ENCODE measurements at places on chromosomes 13 and 19. TPM values are rescaled to one million over a fixed set of nuclear protein-coding genes. Genes with fewer than 3 reads are reported as not detected.

Gene SIN3B
- 26.2 TPM for polyA plus RNA-seq

DNA sequence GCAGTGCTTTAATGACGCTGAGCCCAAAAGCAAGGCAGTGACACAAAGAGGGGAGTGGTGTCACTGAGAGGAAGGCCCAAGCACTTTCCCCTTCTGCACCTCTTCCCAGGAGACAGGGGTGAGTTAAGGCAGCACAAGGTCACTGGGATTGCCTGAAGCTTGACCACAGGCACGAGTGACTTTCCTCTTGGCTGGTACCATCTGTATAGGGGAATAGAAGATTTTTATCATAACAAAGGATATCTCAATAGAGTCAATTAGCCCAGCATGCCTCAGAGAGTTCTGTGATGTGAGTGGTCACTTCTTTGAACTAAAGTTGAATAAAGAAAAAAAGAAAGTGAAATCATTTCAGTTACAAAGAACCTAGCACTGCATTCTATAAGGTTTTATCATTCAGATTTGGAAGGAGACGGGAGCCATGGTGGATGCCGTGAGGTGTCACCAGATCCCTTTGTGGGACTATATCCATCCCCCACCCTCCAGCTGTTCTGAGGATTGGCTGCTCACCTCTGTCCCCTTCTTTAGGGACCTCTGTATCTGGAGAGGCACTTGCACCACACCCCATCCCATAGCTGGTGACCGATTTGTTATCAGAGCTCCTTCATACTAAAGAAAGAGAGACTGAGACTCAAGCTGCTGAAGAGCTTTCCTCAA lies 291.2 kb downstream of the DCT start:
- no peak for DNase-seq

DNA sequence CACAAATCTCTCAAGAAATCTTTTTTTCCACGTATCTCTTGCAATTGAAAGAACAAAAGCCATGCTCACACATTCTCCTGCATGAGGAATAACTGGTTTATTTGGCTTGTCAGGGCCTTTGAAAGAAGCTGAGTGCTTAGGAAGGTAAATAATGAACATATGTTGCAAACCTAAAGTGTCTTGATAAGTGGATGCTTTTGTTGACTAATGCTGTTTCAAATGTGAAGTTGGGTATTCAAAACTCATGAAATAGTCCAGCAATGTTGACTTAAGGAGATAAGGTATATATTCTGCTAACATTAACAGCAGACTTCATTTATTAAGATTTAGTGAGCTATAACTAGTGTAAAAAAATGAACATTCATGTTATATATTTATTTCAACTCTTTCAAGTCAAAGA lies 1792.7 kb upstream of the MIR17HG start:
- no peak for DNase-seq

DNA sequence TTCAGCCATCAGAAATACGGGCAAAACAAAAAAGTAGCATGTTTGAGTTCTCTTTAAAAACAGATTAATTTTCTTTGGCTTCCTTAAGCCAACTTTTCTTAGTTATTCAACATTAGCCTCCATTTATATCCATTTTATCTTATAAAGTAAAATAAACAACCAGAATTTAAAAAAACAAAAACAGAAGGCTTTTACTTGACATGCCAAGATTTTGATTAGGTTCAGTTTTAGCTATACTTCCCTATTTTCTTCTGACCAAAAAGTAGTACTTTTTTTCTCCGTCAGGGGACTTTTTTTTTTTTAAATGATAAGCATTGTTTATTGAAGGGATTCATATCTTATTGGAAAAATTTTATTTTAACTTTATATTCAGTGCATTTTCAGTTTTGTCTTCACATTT lies 18.1 kb downstream of the RNASEH2B start:
- DNase-seq: no peak

GRCh38 chr13:102901615-102902305 lies 55.9 kb downstream of the ERCC5 start:
- DNase-seq: no peak

DNA sequence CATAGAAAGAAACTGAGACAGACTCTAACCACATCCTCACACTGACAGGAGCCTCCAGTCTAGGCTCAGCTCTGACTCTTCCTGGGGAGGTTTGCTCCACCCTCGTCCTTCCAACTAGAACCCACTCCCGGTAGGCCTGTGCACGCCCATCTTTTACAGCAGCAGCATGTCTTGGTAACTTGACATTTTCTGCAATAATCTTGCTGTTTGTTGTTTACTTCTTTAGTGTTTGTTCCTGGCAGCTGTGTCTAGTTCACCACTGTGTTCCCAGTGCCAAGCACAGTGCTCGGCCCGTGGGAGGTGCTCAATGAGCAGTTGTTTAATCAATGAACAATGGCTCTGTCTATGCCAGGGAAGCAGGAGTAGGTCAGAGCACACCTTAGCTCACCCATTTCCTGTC lies 23.1 kb upstream of the ZNF729 start:
- no peak for DNase-seq

GRCh38 chr19:4278419-4279266 lies at the start of gene SHD:
Gene SHD (plus strand): TSS chr19:4279266. CDS start chr19:4280064, 798 bp downstream.
- no peak for DNase-seq

DNA sequence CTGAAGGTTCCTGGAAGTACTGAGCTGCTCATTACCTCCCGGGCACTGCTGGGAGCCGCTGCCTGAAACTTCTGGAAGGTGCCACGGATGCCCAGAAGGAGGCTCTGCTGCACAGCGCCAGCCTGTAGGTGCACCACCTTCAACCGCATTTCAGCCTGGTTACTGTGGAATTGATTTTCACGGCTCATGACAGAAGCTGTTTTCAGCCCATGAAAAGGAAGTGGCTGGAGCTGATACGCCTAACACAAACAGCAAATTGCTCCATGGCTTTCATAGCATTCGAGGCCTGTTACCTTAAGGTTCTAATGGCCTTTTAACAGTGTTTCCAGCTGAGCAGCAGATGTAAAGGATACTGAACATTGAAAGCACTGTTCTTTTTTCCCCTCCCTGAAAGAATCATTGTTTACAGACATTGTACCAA lies 22.0 kb downstream of the GPC6 start:
- DNase-seq: no peak

All from AG04450 (cell line).